ENCODE measurements at places on chromosomes 7 and 10. TPM values are rescaled to one million over a fixed set of nuclear protein-coding genes. Genes with fewer than 3 reads are reported as not detected.

- H3K36me3 ChIP-seq = no peaks in the 10 kb centered on the region
- no peaks in the 10 kb centered on the region for H3K27me3 ChIP-seq
- no peak overlapping the region for H3K4me3 ChIP-seq
- DNase-seq = no peak
- no peak overlapping the region for H3K27ac ChIP-seq
- no peaks in the 10 kb centered on the region for H3K4me1 ChIP-seq
Observed at GRCh38 chr7:156906200-156906649, 13.2 kb upstream of the LMBR1 start.

The OPN1SW gene
- total RNA-seq = not detected

The SFTPD gene
- 0.36 TPM for total RNA-seq

GRCh38 chr10:75770626-75771081, 339.2 kb downstream of the LRMDA start:
- DNase-seq = peak; percentile 79
- no peaks in the 10 kb centered on the region for H3K36me3 ChIP-seq
- H3K4me3 ChIP-seq = peak overlapping the region; percentile 26

DNA sequence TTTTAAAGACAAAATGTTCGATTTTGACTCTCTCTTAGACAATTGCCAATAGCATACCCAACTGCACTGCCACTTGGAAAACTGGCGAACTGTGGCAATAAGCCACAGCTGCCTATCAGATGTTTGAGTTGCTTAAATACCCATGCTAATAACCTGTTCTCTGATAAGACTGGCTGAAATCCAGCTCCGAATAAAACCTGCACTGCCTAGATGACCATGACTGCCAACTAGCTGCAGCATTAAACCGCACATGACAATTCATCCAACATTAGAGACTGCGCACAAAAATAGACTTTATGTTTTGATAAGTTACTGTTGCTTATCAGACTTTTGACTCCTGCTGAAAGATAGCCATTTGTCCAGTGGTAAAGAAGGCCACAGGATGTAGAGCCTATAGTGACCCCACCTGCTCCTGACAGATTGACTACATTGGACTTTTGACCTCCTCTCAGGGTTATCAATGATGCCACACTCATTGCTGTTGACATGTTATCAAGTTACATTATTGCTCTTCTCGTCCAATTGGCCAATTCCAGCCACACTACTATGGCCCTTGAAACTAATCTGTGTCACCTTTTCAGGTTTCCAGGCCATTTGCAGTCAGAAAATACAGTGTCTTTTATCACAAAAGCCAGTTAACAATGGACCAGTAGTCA, 299.0 kb downstream of the HGF start:
- no peak for DNase-seq
- no peak overlapping the region for H3K4me3 ChIP-seq
- H3K27me3 ChIP-seq = no peaks in the 10 kb centered on the region
- no peak overlapping the region for H3K27ac ChIP-seq

DNA sequence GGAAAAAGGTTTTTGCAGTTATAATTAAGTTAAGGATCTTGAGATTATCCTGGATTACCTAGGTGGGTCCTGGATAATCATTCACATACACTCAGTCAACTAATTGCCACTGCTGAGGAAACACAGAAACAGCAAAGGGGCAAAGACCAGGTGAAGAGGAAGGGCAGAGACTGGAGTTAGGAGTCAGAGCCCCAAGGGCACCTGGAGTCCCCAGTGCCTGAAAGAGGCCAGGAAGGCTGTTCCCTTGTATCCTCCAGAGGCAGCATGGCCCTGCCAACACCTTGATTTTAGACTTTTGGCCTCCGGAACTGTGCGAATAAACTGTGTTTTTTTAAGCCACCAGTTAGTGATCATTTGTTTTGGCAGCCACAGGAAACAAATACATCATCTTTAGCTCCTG, 24.6 kb downstream of the PRR15 start:
- H3K27ac ChIP-seq = no peak overlapping the region
- no peak overlapping the region for H3K4me3 ChIP-seq
- peaks cover 3% of the 10 kb centered on the region for H3K27me3 ChIP-seq
- DNase-seq = no peak
- H3K4me1 ChIP-seq = no peaks in the 10 kb centered on the region

DNA sequence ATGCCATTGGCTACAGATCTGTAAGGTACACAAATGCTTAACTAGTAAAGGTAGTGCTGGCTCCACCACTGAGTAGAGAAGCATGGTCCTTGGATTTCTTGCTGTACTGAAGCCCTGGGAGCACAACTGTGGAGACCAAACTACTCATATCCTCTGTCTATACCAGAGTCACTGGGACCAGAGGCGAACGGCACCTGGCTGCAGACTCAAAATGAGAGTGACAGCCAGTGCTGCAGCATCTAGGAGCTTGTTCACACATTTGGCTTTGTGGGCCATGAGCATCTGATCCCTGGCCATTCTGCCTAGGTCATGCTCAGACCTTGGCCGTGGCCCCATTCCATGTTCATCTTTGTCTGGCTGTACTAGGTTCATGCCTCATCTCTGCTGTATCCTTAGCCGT, 31.9 kb downstream of the LRRC18 start:
- no peak overlapping the region for H3K4me3 ChIP-seq
- no peaks in the 10 kb centered on the region for H3K4me1 ChIP-seq
- no peak for DNase-seq
- peaks cover 7% of the 10 kb centered on the region for H3K27me3 ChIP-seq
- H3K36me3 ChIP-seq = no peaks in the 10 kb centered on the region

The CSGALNACT2 gene
- 37.7 TPM for total RNA-seq

GRCh38 chr7:132755538-132756483, 179.5 kb upstream of the PLXNA4 start:
- H3K4me3 ChIP-seq = no peak overlapping the region
- H3K36me3 ChIP-seq = no peaks in the 10 kb centered on the region
- peak; percentile 68 for DNase-seq
- H3K27ac ChIP-seq = no peak overlapping the region

GRCh38 chr7:108079648-108080591, 50.2 kb downstream of the LAMB4 start:
- H3K36me3 ChIP-seq = no peaks in the 10 kb centered on the region
- no peaks in the 10 kb centered on the region for H3K27me3 ChIP-seq
- no peak overlapping the region for H3K4me3 ChIP-seq
- peak overlapping the region; percentile 71 for H3K27ac ChIP-seq
- peaks cover 25% of the 10 kb centered on the region for H3K4me1 ChIP-seq
- peak; percentile 87 for DNase-seq

- H3K27ac ChIP-seq = no peak overlapping the region
- no peaks in the 10 kb centered on the region for H3K4me1 ChIP-seq
- no peak overlapping the region for H3K4me3 ChIP-seq
- no peak for DNase-seq
Observed at GRCh38 chr7:24082826-24083225, 201.2 kb upstream of the NPY start.

The KCNMA1 gene
- 77.8 TPM for total RNA-seq

DNA sequence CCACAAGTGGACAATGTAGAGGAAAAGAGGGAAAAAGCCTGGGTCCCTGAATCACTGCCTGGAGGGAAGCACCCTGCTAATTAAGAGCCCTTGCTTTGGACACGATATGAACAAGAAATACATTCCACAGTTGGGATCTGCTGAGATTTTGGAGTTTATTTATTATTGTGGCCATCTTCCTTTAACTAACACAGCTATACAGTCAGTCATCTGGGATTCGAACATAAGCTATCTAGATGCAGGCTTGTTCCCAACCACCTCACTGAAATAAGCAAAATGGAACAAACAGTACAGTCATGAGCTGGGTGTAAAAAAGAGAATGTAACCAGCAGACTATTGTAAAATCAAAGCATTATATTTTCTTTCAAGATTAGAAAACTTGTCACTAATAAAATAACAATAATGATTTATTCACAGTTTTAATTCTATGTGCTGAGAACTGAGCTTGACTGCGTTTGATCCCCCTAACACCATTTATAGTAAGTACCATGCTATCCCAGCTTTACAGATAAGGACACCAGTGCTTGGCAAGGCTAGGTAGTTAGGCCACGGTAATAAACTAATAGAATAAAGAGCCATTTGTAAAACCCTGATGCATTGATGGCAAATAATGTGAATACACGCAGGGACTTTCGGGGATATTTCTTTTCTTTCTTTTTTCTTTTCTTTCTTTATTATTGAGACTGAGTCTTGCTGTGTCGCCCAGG, 223.8 kb upstream of the KLF6 start:
- no peak overlapping the region for H3K27ac ChIP-seq
- H3K4me3 ChIP-seq = no peak overlapping the region
- no peaks in the 10 kb centered on the region for H3K36me3 ChIP-seq
- no peaks in the 10 kb centered on the region for H3K4me1 ChIP-seq
- H3K27me3 ChIP-seq = no peaks in the 10 kb centered on the region

The WDFY4 gene
- total RNA-seq = 0.36 TPM

DNA sequence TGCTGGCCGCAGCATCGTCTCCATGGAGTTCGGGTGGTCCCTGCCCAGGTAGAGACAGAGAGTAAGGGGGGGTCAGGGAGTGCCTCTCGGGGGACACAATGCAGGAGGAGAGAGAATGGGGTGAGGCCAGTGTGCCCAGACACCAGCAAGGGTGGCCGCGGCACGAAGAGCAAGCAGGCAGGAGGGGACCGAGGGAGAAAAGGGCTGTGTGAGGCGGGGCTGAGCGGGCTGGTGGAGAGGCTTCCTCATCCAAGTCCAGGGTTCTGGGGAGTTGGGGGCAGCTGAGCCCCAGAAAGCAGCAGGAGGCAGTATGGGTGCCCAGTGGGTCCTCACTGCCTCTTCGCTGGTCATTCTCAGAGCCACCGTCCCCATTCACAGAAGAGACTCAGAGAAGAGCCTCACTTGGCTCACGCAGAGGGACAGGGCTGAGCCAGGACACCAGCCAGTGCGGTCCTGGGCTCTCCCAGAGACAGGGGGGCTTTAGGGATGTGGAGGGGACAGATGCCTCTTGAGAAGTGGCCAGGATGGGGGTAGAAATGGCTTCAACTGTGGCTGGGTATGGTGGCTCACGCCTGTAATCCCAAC, 78.9 kb downstream of the MICALL2 start:
- H3K36me3 ChIP-seq = no peaks in the 10 kb centered on the region
- H3K27ac ChIP-seq = no peak overlapping the region
- H3K27me3 ChIP-seq = peaks cover 18% of the 10 kb centered on the region
- H3K4me1 ChIP-seq = no peaks in the 10 kb centered on the region
- peak; percentile 67 for DNase-seq

The SPDYE11 gene
- not detected for total RNA-seq

GRCh38 chr10:74213571-74214162, 62.6 kb downstream of the ADK start:
- DNase-seq = peak; percentile 85
- H3K36me3 ChIP-seq = no peaks in the 10 kb centered on the region
- H3K4me1 ChIP-seq = no peaks in the 10 kb centered on the region
- H3K4me3 ChIP-seq = no peak overlapping the region
- no peak overlapping the region for H3K27ac ChIP-seq
- H3K27me3 ChIP-seq = no peaks in the 10 kb centered on the region

The NKX2-3 gene
- total RNA-seq = not detected
